ENCODE measurements at places on chromosomes 3 and 15.

DNA sequence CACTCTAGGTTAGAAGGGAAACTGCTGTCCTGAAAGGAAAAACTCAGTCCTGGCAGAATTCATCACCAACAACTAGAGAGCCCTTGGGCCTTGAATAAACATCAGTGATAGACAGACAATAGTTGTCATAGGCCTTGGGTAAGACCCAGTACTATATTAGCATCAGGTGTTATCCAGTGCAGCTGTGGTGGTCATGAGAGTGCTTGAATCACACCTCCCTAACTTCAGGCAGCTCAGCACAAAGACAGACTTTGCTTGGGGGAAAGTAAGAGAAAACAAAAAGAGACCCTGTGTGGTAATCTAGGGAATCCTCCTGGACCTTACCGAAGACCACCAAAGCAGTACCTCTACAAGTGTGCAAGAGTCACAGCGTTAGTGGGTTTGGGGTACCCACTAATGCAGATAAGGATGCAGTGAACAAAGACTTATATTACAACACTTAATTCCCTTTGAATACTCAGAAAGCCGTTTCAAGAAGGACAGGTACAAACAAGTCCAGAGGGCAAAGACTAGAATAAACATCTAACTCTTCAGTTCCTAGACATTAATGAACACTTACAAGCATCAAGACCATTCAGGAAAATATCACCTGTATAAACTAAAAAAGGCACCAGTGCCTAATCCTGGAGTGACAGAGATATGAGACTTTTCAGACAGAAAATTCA lies 332.3 kb upstream of the EPHA3 start:
- DNase-seq, result no peak

DNA sequence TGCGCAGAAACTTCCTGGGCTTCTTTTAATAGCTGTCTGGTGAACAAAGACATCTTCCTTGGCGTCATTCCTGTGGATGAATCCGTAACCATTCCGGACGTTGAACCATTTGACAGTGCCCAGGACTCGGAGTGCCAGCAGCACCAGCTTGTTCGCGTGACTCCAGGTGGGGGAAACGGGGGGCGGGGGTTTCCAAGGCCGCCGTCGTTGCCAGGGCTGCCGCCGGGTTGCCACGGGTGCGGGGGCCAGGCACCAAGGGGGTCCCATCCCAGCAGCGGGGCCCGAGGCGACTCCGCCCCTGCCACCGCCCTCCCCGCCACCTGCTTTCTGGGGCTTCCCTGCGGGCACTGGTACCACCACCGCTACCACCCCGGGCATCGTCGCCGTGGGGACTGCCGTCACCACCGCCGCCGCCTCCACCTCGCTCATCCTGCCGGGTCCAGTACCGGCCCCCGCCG lies 22.8 kb downstream of the RGMA start:
- no peak for DNase-seq

DNA sequence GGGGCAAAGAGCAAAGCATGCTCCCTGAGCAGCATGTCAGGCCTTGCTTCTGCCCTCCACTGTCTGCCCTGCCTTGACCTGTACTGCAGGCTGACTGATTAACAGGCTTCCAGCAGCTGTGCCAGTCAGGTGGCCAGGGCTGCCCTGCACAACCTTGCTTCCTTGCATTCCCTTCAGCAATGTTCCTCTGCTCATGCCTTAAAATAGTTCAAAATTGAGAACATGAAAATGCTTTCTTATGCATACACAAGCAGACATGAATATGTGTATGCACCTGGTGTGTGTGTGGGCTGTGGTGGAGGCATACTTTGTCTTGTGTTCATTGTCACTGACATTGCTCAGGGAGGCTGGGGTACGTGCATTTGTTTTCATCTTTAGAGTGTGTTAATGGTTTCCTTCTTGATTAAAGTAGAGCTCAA lies 1.2 kb upstream of the SLC22A13 start:
- no peak for DNase-seq

GRCh38 chr3:98764472-98764884 lies 1.3 kb downstream of the ST3GAL6 start:
- DNase-seq, result no peak

GRCh38 chr3:105459566-105460290 lies 93.0 kb downstream of the ALCAM start:
- DNase-seq, result no peak

GRCh38 chr15:50880206-50880605 lies 28.3 kb upstream of the AP4E1 start:
- DNase-seq, result no peak

DNA sequence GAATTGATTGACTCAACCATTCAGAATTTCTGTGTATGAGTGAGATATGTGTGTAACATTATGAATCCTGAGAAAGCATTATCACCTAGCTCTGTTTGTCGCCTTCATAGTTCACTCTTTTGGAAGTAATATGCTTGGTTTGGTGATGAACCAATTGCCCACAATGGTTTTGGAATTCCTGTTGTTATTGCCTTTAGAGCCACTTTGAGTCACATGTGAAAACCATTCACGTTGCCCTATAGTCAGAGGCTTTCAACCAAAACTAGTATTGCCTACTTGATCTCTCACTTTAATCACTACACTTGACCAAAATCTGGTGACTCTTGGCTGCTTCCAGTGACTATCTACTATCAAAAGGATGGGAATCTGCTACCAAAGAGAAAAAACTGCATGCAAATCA lies 78.2 kb upstream of the FLNB start:
- no peak for DNase-seq

DNA sequence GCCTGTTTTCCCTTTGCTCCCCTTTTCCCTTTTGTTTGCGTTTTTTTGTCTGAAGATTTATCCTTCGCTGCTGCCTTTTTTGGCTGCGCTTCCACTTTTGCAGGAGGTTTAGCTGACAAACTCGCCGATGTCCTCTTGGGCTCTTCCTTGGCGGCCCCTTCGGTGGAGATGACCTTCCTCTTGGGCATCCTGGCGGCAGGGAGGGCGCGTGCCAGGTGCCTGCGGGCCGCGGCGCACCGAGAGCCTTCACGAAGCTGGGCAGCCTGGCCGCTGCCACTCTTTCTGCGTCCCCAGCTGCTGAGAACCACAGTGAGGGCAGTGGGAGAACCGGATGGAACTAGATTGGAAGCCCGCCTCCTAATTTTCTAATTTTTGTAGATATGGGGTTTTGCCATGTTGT lies 197.1 kb upstream of the C2CD4B start:
- no peak for DNase-seq

- no peak for DNase-seq
Observed at GRCh38 chr3:195556390-195556789, 13.3 kb upstream of the PPP1R2 start.

DNA sequence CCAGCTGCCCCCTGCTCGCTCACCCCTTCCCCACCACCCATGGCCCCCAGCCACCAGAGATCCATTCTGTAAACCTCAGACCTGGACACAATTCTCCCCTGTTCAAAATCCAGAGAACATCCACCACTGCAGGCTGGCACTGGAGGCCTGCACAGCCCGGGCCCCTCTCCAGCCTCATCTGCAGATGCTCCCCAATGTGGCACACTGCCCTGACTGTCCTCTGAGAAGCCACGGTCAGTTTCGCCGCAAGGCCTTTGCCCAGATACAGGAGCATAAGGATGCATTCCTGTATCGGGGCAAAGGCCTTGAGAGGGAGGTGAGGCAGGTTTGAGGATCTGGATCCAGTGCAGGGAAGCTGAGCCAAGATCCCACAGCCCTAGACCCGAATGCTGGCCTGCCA lies 175.4 kb upstream of the LINGO1 start:
- no peak for DNase-seq

DNA sequence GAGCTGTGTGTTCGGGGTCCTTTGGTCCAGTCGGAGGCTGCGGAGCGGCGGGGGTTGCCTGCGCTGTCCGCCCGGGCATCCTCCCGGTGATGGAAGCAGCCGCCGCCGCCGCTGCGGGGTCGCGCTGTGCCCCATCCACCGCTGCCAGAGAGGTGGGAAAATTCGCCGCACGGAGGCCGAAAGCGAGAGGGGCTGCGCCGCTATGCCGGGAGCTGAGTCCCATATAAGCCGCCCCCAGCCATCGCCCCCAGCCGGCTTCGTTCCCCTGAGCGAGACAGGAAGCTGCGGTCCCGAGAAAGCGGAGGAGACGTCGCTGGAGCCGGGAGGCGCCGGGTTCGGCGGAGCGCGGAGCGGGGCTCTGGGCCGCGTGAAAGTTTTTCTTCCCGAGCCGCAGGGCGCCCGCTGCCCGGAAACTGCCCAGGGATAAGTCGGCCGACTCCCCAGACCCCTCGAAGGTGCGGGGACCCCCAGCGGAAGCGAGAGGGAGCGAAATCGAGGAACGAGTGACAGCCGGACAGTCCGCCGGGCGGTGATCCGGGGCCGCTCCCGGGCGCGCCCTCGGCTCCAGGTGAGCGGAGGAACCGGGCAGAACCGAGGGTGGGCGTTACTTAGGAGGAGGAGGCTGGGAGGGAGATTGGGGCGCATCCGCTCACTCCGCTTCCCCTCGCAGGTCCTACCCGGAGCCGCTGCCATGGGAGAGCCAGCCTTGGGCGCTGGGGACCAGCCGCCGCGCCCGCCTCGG lies 574 bp downstream of the CHST2 start:
- DNase-seq, result no peak

DNA sequence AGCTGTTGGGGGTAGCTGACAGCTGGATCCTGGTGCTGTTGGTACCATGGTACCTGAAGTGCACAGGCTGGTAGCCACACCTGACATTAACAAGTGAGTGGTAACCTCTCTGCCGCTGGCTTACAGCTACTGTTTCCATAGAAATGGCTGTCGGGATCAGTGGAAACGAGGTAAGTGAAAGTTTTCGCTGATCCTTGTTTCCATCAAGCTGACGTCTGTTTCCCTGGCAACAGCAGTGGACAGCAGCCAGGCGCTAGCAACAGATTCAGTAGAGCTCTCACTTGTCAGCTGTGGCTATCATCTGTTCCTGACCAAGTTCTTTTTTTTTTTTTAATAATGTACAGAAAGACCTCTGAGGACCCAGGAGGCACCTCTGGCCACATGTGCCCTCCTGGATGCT lies 166.2 kb downstream of the CHDH start:
- DNase-seq, result no peak

DNA sequence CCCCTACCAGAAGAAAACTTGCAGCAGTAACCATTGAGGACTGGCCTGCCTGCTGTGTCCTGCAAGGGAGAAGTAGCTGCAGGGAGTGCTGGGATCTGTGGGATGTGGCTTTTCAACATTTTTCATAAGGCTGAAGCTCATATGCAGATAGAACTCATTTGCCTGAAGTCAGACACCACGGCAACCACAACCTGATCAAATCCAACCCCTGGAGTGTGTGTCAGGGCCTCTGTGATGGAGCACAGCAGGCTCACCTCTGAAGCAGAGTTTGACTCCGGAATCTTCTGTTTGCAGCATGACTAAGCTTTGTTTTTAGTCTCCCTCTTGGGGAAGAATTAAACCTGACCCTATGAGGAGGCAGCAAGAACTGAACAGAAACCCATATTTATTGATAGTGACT lies 508.7 kb downstream of the AGBL1 start:
- no peak for DNase-seq

- DNase-seq, result no peak
Observed at GRCh38 chr15:38886315-38887163, 321.9 kb upstream of the RASGRP1 start.

GRCh38 chr15:32880642-32881041 lies 162.8 kb downstream of the GREM1 start:
- DNase-seq, result no peak

DNA sequence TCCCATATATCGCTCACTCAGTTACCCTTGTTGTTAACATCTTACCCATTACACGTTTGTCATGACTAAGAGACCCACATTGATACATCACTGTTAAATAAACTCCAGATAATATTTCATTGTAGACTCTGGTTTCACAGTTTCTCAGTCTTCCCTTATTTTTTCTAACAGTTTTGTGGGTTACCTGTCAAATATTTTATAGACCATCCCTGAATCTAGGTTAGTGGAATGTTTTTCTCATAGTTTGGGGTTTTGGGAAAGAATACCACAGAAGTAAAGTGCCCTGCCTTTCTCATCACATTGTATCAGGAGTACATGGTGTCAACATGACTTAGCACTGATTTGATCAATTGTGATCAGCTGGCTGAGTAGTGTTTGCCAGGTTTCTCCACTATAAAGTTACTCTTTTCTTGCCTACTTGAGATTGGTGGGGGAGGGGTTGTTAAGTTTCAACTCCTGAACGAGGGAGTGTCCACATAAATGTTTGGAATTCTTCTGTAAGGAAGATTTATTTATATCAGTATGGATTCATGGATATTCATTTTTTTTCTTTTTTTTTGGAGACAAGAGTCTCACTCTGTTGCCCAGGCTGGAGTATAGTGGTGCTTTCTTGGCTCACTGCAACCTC lies 25.9 kb downstream of the RNF111 start:
- no peak for DNase-seq

GRCh38 chr15:22786868-22787698 lies 639 bp downstream of the NIPA1 start:
- DNase-seq, result no peak

DNA sequence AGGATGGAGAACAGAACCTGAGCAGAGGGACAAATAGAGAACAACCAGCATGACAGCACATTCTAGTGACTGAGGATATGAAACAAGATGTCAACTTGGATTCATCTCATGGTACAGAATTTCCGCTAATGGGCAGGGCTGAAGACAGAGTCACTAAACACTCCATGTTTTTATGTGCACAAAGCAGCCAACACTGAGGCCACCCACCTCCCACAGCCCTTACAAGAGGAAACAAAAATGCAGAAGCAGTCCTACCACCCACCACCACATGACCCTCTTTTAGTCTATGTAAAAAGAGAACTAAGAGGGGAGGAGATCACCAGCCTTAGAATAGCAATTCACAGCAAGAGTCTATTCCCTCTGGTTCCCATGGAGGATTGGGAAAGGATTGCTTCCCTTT lies 131.4 kb upstream of the UBE2E2 start:
- DNase-seq, result no peak

DNA sequence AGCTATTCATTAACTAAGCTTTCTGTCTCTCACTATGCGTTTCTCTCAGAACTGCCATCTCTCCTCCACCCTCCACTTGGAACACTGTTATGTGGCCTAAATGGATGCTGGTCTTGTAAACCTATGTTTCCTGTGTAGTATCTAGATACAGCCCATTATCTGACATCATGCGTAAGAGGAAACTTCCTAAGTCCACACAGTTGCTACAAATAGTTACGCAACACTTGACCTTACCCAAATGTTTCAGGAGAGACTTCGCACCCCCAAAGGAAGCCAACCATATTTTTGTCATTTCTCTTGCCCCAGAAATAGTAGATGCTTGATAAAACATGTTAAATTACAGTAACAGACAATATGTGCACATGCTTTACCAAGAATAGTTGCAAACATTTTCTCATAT lies 87.2 kb upstream of the TPRG1 start:
- DNase-seq, result no peak

GRCh38 chr3:173913397-173913796 lies 515.9 kb downstream of the NLGN1 start:
- no peak for DNase-seq

DNA sequence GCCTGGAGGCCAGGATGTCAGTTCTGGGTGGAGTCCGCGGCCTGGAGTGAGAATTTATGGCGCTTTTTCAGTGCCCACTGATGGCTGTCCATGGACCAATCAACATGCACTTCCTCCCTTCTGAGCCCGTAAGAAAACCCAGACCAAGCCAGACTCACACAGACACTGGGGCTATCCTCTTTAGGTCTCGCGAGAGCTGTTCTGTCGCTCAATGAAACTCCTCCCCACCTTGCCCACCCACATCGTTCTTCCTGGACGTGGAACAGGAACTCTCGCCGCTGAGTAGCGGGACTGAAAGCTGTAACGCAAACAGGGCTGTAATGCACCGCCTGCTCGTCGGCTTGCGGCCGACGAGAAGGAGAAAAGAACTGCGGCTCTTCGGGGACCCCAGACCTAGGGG lies 833.0 kb upstream of the CADM2 start:
- DNase-seq, result no peak

GRCh38 chr3:106172101-106172500 lies 303.3 kb upstream of the CBLB start:
- DNase-seq, result no peak

GRCh38 chr3:114035896-114036295 lies 20.4 kb downstream of the CCDC191 start:
- DNase-seq, result no peak

All from brain pericyte (primary cell).